Calu3 (cell line): ENCODE measurements at places on chromosomes 3 and 15. TPM values are rescaled to one million over a fixed set of nuclear protein-coding genes. Genes with fewer than 3 reads are reported as not detected.

DNA sequence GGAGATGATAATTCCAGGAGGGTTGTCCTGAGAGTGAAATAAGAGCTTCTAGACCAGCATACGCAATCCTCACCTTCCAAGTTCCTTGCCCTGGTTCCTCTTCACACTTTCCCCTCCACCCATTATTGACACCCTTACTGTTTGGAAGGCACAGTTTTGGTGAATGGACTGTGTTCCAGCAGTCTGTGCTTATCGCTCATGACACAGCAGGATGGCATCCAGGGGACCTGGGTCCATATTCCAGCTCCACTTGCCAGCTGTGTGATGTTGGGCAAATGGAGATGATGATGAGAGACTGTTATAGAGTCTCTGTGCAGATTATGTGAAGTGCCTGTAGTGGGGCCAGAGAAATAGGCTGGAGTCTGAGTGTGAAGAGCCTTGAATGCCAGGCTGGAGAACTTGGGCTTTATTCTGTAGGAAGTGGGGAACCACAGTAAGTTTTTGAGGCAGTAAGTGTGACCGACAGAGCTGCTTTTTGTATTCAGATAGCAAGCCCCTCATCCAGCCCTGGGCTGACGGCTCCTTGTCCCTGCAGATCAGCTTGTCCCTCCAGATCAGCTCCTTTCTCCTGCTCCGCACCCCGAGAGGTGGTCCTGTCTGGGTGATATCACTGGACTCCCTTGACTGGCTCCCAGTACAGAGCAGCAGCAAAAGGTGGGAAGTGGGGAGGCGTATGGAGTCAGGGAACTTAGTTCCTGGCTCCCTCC is 8.1 kb downstream of the KBTBD13 start:
- DNase-seq = no peak

DNA sequence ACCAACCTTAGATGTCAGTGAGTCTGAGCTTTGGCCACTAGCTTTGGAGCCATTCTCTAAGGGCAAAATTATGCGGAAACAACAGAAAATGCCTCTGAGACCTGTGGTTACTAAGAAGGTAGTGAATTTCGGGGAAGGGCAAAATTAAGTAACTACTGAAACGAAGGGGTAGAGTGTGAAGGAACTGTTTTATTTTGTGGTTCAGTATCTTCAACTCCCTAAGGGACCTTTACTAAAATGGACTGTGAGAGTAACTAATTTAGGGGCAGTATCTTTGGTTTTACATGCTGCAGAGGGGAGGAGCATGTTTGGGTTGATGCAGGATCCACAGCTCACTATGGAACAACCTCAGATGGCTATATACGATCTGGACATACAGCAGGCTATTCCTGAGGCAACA is 8.0 kb upstream of the ALG1L2 start:
- no peak for DNase-seq

DNA sequence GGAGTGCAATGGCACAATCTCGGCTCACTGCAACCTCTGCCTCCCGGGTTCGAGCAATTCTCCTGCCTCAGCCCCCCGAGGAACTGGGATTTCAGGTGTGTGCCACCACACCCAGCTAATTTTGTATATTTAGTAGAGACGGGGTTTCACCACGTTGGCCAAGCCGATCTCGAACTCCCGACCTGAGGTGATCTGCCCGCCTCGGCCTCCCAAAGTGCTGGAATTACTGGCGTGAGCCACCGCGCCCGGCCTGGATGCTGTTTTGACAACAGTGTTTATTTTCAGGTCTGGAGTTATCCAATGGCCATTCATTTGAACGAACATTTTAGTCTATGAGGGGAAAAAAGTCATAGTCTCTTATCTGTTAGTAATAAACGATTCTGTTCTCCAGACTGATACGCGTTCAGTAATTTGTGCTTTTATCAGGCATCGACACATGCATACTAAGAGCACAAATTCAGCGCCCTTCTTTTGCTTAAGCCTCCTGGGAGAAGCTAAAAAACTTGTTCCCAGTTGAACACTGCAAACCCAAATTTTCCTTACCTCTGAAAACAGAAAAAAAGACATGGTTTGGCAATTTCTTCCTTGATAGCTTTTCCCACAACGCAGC is 1.3 kb downstream of the B3GALNT1 start:
- no peak for DNase-seq

Gene WHAMM
- total RNA-seq = 12.1 and 12.5 TPM in 2 replicates

Gene DUOX2
- total RNA-seq = 0.21 and 1.2 TPM in 2 replicates

DNA sequence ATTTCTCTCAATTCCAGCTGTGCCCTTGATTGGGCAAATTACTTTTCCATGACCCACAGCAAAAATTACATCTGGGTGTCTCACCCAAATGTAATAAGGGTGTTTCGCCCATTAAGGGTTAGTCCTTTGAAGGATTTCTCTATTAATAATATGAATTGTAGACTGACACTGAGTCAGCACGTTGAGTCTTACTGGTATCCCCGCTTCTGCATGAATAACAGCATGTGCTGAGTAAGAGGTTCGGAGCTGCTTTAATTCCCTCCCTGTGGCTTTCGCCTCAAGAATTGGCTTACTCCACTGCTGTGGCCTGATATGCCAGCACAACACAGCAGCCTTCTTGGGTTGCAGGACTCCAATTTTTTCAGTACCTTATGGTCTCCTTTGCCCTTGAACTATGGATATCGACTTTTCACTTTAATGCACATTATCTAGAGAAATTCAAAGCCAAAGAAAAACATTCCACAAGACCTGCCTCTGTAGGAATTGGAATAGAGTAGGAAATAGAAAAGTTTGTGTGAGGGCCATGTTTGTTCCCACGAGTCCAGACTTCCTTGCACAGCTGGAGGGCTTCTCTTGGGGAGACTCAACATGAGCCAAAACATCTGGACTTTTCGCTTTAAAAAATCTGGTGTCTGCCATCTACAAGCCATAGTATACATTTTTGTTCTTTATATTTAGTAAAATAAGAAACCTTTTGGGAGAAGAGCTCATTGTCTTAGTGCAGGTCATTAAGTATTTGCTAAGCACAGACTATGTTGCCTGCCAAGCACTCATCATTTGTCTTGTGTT is 20.7 kb upstream of the ERC2 start:
- no peak for DNase-seq

GRCh38 chr15:25251700-25252390 is 187.0 kb downstream of the UBE3A start:
- no peak for DNase-seq

Gene PLA1A
- 0.81 and 0.99 TPM in 2 replicates for total RNA-seq

- DNase-seq = no peak
Measured at GRCh38 chr3:129604767-129605166, 1.7 kb downstream of the PLXND1 start.

DNA sequence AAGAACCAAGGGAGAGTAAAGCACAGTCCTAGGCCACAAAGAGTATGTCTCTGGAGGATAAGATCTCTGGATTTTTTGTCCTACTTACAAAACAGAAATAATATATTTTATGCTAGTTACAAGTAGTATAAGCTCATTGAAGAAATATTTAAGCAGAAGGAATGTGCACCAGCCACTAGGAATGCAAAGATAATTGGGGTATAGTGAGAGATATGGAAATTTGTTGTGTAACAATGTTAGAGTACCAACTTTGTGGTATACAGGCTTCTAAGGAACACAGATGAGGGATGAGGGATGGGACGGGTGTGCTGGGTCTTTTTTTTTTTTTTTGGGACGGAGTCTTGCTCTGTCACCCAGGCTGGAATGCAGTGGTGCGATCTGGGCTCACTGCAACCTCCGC is 26.5 kb downstream of the AKAP13 start:
- no peak for DNase-seq

GRCh38 chr15:72858205-72858604 is 74.6 kb upstream of the ADPGK start:
- no peak for DNase-seq

Gene ARGFX
- not detected in 2 replicates for total RNA-seq

DNA sequence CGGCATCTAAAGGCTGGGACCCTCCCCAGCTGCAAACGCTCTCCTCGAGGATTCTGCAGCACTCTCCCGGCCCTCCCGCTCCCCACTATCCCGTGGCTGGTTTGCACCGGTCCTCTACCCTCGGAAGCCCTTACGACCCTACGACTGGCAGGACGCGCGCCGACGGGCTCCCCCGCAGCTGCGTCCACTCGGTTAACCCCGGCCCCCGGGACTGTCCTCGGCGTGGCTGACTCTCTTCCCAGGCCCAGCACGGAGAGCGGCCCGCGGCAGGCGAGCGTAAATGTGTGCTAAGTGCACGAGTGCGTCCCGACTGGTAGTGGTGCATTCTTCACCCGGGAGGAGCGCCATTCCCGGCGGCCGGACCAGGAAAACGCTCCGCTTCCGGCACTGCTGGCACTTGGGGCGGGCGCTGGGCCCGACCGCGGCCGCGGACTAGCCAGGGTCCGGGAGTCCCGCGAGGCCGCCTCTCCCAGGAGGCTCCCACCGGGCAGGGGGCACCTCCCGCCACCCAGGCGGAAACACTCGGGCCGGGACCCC is 508 bp downstream of the GORASP1 start:
- peak; percentile 62 for DNase-seq

DNA sequence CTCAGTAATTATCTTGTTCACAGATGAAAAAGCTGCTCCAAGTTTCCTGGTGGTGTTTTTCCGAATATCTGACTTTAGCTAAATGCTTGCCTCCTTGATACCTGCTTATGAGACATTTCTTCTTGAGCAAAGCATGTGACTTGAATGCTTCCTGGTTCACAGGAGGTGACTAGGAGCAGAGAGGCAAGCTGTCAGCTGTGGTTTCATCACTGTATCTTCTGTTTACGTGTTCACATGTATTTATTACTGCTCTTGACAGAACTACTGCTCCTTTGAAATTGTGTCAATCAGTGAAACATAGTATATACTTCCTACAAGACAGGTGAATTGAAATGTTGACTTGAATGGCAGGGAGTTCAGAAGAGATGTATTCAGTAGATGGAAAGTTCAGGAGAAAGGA is 8.9 kb upstream of the SPPL2A start:
- DNase-seq = peak; percentile 8

- DNase-seq = peak; percentile 11
Measured at GRCh38 chr15:50241684-50242450, 23.7 kb downstream of the HDC start.

Gene ARIH1
- total RNA-seq = 179 and 181 TPM in 2 replicates

- DNase-seq = no peak
Measured at GRCh38 chr3:168883145-168883544, 780.4 kb downstream of the MECOM start.

DNA sequence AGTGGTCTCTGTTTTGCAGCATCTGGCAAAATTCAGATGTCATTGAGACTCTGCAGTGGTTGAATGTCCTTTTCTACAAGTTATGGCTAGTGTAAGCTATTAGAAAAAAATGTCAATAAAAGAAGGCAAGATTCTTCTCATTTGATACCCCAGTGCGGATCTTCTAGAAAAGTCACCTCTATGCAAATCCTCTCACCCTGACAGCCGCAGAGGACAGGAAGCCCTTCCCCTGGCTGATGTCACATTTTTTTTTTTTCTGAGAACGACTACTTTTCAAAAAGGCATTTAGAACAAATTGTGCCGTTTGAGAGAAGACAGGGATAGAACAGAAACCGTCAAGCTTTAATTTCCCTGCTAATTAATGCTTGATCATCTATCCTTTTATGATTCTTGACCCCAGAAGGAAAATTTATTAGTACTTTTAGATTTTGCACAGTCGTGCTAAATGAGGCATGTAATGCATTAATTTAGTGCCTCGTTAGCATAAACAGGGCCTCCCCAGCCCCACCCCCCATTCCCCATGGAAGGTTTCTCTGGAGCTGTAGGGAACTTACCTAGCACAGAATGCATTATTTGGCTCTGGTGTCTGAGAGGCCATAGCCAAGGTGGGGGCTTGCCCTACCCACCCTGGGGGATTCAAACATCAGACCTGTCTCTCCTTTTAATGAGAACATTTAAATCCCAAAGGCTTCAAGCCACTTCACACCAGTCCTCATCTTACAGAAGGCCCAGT is 183.8 kb downstream of the OPA1 start:
- no peak for DNase-seq

- no peak for DNase-seq
Measured at GRCh38 chr15:32683906-32684584, 33.8 kb upstream of the GREM1 start.

GRCh38 chr3:115685097-115685496 is 61.8 kb downstream of the GAP43 start:
- DNase-seq = no peak

- no peak for DNase-seq
Measured at GRCh38 chr3:90092994-90093393, 985.6 kb downstream of the EPHA3 start.

GRCh38 chr3:13389378-13389777 is 30.7 kb downstream of the NUP210 start:
- no peak for DNase-seq

Gene VPS8
- total RNA-seq = 62.5 and 72.8 TPM in 2 replicates

Gene CATSPER2
- 2.1 and 4.0 TPM in 2 replicates for total RNA-seq

GRCh38 chr15:66389098-66389858 is 2.6 kb downstream of the MAP2K1 start:
- DNase-seq = no peak

Gene TUSC7
- not detected in 2 replicates for total RNA-seq

Gene ZCWPW2
- 0.42 TPM in 1 of 2 replicates, not detected in the other for total RNA-seq

GRCh38 chr3:66609660-66610561 is 109.1 kb upstream of the LRIG1 start:
- DNase-seq = peak; percentile 34

GRCh38 chr3:123576122-123576521 is 8.7 kb downstream of the HACD2 start:
- no peak for DNase-seq

DNA sequence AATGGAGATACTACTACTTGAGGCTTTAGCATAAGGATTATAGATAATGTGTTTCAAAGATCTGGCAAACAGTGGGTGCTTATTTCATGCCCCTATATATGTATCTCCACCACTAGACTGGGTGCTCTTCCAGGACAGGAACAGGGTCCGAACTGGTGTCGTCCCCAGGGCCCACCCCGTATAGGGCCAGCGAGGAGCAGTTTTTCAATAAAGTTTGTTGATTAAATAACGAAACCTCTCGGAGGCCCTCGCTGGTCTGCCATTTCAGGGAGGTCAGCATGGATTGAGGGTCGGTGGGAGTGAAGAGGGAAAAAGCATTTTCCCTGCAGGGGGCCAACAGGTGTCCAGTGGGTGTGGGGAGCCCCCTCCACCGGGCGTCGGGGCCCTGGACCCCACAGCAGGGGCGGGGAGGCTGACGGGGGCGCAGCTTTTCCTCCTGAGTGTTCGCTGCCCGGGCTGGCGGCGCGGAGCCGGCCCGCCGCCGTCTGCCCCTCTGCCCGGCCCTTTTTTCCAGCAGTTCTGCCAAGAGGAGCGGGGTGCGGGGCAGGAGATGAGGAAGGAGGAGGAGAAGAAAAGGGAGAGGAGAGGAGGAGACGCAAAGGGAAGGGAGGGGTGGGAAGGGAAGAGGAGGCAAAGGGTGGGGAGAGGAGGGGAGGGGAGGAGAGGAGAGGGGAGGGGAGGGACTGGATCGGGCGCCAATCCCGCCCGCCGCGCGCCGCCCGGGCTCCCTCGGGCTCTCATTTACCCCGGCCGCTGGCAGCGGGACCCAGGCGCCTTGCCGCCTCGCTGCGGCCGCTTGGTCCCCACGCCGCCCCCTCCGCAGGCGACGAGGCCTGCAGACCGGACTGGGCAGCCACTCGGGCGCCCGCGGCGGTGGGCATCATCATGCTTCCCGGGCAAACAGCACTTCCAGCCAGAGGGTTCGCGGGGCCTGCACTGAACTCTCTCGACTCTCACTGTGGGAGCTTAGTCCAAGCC is 66.3 kb downstream of the ISG20 start:
- DNase-seq = no peak

Gene FSIP1
- total RNA-seq = 0.27 and 0.28 TPM in 2 replicates

- no peak for DNase-seq
Measured at GRCh38 chr3:30273304-30274072, 332.9 kb upstream of the TGFBR2 start.

GRCh38 chr3:172520301-172520831 is 2.9 kb downstream of the TNFSF10 start:
- DNase-seq = no peak
